ENCODE measurements at places on chromosomes 1 and 21. TPM values are rescaled to one million over a fixed set of nuclear protein-coding genes. Genes with fewer than 3 reads are reported as not detected.

Gene PODN
- not detected for polyA plus RNA-seq

Gene MORC3
- 38.6 TPM for polyA plus RNA-seq

Gene PTPRU
- polyA plus RNA-seq, result not detected

- DNase-seq, result no peak
Measured at GRCh38 chr1:167082511-167083027, 7.6 kb downstream of the GPA33 start.

GRCh38 chr1:109630081-109630897 is 10.7 kb downstream of the AMPD2 start:
- peak; percentile 16 for DNase-seq

Gene NBPF1
- 7.1 TPM for polyA plus RNA-seq

DNA sequence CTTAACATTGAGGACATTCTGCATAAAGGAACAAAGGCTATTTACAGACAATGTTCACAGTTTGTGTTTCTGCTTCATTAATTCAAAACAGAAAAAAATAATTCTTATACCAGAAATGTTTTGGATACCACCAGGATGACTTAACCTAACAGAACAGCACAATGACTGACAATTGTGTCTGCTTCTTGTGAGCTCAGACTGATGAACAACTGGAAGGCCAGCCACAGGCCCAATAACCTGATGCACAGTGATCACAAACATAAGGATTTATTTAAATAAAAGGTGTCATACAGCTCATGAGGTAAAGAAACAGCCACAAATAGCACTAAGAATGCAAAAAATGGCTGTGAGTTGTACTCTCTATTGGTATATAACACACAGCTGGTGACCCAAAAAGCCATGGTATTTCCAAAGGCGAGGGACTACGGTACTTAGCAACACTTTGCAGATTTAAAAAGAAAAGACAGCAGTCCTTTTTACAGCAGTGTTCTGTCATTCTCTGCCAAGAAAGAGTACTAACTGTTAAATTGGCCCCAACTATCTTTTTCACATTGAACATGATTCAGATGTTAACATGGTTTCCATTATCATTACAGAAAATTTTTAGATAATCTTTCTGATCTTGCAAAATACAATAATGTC is 32.1 kb upstream of the DDAH1 start:
- DNase-seq, result no peak

DNA sequence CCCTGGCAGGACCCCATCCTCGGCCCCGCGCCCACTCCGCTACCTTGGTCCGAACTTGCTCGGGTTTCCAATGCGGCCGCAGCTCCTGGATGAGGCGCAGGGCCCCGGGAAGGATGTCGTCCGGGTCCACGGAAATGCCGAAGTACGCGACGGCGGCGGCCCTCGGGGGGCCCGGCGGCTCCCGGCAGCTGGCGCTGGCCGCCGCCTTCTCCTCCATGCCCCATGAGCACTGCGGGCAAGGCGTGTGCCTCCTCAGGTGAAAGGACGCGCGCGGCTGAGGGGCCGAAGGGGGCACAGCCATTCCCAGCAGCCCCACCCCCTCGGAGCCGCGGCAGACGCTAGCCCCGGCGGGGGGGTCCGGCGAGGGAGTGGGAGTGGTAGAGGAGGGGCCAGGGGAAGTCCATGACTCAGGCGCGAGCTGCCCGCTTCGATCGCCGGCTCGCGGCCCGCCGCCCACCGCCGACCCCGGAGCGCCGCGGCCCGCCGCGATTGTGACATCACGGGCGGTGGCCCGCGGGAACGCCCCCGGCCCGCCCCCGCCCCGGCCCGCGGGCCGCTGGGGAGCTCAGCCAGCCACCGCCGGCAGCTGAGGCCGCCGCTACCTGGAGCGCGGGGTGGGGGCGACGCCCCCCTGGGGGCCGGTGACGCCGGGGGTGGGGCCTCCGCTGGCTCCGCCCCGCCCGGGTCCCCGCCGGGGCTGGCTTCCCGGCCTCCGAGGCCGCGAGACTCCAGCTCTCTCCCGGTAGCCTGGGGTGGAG is at the start of gene ETNK2:
ETNK2 (minus strand) TSS at position 493 of the 758 bp plus-strand sequence; CDS start at position 301, 192 bp downstream.
- peak; percentile 47 for DNase-seq

GRCh38 chr21:44702973-44703730 is 6.2 kb downstream of the KRTAP10-12 start:
- no peak for DNase-seq

Gene NDUFV3
- 11.9 TPM for polyA plus RNA-seq

DNA sequence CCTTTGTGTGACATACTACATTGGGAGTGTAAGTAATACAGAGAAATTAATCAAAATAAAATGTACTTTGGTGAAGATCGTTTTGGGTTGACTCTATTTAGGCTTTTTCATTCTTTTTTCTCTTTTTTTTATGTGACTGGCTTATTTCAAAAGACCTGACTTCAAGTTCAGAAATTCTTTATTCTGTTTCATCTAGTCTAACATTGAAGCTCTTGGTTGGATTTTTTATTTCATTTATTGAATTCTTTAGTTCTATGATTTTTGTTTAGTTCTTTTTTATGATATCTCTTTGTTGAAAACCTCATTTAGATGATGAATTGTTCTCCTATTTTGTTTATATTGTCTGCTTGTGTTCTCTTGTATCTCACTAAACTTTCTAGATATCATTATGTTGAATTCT is 35.6 kb downstream of the SLC35A3 start:
- no peak for DNase-seq

DNA sequence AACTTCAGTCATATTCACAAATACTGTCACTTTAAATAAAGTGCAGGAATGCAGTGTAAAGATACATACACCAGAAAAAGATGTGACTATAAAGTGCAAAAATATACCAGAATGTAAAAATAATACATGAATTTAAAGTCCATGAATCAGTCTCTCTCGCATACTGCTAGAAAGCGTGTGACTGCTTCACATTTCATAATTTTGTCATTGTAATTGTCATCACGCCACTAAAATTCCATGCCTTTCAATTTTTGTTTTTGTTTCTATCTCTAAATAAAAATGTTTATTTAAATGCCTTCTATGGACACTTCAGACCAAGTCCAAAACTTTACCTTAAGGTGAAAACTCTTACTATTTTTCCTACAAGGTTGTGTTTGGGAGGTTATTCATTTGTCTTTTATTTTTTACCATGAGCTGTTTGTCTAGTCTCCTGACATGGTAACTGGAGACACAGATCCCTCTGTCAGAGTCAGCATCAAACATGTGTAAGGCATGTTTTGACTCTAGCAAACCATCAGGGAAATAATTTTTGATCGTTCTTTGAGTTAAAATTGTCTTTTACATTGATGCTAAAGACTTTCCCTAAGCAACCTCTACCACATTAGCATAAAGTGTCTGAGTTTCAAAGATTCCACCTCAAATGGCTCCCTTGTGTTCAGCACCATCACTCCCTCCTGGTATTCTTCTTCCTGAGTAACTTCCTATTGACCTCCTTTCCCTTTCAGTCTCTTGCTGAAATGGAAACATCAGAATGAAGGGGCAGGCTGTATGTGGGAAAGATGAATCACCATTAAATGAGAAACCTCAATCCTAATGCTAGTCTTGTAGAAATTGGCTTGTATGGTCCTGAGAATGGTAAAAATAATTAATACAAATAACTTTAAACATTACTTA is 14.0 kb upstream of the AIM2 start:
- no peak for DNase-seq

DNA sequence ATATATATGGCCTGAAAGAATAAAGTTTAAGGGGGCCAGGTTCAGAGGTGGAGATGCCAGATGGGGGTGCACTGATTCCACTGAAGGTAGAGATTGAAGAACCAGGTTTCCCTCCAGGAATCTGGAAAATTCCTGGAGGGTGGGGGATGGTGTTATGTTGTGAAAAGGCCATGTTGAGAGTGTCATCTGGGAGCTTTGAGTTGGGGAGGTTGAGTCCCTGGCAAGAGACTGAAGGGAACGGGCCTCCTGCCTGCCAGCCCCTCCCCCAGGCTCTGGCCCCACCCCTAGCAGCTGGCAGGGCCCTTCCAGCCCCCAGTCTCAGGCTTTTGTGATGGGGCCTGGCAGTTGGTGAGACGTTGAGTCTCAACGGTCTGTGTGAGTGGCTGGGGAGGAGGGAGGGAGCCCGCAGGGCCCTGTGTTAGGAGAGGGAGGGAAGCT is 4.1 kb downstream of the PTPRU start:
- no peak for DNase-seq

Gene SPRR2D
- not detected for polyA plus RNA-seq

DNA sequence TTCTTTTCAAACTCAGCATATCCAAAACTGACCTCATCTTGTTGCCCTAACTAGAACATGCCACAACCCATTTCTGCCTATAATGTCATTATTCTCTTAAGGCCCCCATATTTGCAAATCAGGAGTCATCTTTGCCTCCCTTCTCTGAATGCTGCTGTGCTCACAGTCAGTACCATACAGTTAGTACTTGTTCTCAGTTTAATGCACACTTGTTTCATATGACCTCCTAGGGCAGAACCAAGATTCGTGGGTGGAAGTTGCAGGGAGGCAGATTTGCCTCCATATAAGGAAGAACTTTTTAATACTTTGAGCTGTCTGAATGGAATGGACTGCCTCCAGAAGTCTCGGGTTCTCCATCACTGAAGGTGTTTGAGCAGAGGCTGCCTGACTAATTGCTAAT is 9.2 kb downstream of the CAP1 start:
- DNase-seq, result no peak

DNA sequence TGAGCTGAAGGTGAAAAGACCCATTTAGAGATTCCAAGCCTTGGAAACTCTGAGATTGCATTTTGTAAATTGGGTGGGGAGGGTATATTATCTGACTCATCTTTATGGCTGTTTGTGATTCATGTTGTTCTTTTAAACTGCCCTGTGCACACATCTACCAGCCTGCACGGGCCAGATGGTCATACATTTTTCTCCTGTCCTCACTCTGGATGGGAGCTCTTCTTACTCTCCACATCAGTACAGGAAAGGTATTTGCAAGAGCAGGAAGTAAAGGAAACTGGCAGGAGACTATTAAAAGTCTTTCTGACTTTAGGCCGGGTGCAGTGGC is 14.3 kb upstream of the NMNAT2 start:
- DNase-seq, result no peak

GRCh38 chr21:41121785-41122415 is 46.1 kb upstream of the BACE2 start:
- peak; percentile 39 for DNase-seq

DNA sequence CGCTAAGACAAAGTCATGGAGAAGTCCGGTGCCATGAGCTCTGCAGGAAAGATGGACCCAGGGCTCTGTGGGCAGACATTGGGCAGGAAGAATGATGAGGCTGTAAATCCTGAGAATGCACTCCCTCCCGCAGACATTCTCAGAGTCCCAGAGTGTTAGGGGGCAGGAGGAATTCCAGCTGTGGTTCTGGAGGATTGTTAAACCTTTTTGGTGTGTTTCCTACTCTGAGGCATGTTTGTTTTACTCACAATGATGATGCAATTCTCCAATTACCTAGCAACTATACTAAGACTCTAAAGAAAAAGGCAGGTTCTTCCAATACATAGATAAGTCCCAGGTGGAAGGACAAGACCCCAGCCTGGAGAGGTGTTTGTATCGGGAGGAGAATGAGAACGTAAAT is 2.8 kb upstream of the CAPN9 start:
- no peak for DNase-seq

Gene RIPK4
- polyA plus RNA-seq, result not detected

DNA sequence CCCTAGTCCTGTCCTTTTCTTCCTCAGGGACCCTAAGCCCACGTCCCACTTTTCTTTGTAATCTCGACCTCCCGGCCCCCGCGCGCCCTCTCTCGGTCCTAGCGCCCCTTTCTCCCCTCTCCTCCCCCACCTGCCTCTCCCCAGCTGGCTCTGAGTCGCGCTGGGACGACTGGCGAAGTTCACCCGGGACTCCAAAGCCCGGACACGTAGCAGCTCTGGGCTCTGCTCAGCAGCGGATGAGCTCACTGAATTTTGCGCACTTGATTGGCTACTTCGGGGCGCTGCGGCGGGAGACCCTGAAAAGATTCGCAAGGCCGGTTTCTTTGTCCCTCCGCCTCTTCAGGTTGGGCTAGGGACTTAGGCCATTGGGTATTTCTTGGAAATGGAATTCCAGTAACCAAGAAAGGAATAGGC is 16.3 kb upstream of the ACKR1 start:
- peak; percentile 60 for DNase-seq

GRCh38 chr1:231836227-231836893 is 209.8 kb downstream of the DISC1 start:
- no peak for DNase-seq

Gene TP53BP2
- polyA plus RNA-seq, result 13.4 TPM
